ENCODE measurements at places on chromosomes 1 and 21.

DNA sequence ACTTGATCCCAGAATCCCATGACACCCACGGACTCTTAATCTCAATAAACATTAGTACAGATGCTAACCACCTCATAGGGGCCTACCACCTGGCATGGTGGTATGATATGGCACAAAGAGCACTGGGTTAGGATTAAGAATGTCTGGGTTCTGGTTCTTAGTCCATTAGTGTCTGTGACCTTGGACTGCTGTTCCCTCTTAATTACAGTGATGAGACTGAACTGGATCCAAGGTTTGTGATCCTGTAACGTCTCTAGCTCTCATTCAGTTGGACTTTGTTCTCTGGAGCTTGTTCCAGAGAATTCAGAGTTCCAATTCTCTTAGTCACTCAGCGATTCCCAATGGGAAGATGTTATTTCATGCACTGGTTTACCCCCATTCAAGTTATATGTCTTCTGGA, 23.6 kb upstream of the PIGC start:
- DNase-seq: no peak

DNA sequence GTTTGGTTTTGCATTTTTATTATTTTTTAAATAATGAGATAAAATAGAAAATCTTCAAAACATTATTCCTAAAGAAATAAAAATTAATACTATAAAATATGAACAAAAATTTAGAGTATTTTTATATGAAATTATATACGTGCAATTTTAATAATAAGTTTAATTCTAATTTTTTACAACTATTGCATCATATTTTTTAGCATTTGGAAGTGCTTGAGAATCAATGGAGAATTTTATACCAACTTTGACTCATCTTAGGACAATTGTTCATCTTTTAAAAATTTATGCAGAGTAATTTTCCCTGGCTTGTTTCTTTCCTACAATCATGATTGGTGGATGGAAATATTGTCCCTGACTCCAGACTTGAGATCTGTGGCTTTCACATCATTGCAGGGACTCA, 362.5 kb downstream of the MRPL39 start:
- DNase-seq: no peak

DNA sequence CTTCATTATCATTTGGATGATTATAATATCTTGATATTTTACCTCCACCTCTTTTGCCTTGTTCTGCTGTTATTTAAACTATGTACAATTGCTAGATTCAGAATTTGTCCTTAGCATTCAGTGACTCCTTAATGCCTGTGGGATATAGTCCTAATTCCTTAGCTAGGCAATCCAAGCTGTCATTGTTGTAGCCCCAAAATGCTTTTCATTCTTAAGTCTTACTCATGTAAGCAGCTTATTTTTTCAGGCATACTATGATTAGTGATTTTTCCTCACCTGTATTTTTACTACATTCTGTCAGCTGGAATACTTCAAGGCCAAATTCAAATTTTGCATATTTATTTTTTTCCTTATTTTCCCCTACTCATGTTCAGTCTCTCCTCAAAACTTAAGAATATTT, 13.4 kb downstream of the PKN2 start:
- no peak for DNase-seq

GRCh38 chr1:41870076-41870562, 48.6 kb downstream of the HIVEP3 start:
- DNase-seq: no peak

DNA sequence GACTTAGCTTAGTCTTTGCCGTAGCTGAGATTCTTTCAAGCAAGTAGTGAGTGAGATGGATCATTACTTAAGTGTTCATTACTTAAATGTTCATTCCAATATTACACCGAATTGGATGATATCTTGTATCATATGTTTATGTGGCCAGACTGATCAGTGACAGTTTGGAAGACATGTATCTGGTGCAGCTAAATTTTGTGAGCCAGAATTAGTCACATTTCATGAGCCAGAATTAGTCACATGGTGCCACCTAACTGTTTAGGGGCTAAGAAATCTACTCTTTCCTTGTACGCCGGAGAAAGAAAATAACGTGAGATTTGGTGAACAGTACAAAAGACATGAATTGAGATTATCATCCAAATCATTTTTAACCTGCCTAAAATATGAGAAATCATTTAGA, 355.6 kb downstream of the USP25 start:
- no peak for DNase-seq

- no peak for DNase-seq
Observed at GRCh38 chr21:46117586-46118315, 19.8 kb downstream of the COL6A2 start.

GRCh38 chr1:86245566-86246190, 89.1 kb upstream of the COL24A1 start:
- no peak for DNase-seq

DNA sequence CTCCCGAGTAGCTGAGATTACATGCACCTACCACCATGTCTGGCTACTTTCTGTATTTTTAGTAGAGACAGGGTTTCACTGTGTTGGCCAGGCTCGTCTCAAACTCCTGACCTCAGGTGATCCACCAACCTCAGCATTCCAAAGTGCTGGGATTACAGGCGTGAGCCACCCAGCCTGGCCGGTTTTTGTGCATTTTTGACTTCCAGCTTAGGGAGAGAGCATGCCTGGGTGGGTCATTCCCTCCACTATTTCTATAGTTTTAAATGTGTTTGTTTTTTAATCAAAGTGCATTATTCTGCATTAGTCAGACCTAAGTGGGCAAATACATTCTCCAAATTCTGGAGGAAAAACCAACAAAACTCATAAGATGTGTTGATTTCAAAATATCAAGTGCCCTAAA, 207.4 kb upstream of the NRIP1 start:
- DNase-seq: no peak

- no peak for DNase-seq
Observed at GRCh38 chr1:230979952-230980351, 1.1 kb downstream of the ARV1 start.

DNA sequence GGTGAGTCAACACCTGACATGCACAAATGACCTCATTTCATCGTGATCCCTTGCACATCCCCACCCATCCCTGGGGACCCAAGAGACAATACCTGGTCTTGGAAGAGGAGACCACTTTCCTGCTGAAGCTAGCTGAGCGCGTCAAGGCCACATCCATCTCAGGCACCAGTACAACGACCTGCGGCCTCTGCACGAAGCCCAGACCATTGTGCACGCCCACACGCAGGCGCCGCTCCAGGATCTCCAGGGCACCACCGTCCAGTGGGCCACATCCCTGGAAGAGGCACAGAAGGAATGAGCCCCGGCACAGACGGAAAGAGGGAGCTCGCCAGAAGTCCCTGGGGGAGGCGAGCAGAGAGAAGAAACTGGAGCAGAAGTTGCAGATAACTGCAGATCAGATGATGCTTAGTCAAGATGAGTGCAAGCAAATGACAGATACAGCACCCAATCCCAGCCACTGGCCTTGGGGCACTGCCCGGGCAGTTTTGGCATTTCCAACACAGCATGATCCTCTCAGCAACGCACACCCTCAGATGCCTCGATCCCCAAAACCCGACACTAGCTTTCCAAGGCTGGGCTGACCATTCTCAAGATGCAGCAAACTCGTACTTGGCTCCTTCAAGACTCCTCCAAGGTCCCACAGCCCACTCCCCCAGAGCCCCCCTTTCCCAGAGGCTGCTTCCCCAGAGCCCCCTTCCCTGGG, 44.1 kb downstream of the NPHP4 start:
- DNase-seq: no peak

DNA sequence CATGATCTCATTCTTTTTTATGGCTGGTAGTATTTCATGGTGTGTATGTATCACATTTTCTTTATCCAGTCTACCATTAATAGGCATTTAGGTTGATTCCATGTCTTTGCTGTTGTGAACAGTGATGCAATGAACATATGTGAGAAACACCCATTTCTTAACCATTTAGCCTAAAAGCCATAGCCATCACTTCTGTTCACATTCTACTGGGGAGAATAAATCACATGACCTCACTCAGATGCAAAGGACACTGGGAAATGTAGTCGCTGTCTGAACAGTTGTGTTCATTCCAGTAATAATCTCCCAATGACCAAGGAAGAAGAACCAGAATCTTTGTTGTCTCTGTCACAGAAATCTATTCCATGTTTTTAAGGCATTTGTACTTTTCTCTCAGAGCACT, 15.1 kb upstream of the PLA2G2E start:
- no peak for DNase-seq

GRCh38 chr1:221031458-221032203, 152.4 kb downstream of the HLX start:
- DNase-seq: no peak

- DNase-seq: no peak
Observed at GRCh38 chr1:103917795-103918194, 168.1 kb downstream of the AMY1C start.

- DNase-seq: no peak
Observed at GRCh38 chr1:94512816-94513215, 28.7 kb downstream of the F3 start.

DNA sequence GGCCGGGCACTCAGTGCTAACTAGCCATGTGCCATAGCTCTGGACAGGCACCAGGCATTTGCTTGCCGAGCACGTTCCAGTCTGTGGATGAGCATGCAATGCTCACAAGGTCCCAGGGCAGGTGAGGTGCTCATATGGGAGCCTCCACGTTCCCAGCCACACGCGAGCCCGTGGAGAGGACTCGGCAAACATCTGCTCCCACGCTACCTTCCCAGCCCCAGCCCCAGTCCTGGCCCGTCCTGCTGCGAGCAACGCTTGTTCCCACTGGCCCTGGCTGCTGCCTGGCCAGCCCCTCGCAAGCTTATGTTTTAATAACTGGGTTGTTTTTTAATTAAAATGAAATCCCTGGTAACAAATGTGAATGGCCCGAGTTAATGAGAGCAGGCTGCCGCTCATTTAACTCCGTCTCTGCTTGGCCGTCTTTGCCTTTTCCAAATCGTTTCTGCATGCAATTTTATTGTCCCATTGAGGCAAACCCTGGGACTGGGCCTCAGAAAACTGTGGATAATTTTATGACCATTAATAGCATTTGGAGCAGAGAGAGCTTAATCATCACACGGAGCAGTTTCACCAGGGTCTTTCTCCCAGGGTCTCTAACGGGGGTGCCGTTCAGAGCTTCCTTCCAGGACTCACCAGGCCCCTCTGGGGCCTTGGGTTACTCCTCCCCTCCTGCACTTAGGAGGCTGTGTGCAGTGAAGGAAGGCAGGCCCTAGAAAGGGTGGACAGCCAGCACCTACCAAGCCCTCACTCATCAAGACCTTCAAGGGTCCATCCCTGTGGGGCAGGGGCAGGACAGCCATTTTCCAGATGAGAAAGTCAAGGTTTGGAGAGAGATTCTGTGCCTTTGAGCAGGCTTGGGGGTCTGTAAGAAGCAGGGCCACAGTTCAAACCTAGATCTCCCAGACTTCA, 136.8 kb downstream of the GLIS1 start:
- DNase-seq: no peak

DNA sequence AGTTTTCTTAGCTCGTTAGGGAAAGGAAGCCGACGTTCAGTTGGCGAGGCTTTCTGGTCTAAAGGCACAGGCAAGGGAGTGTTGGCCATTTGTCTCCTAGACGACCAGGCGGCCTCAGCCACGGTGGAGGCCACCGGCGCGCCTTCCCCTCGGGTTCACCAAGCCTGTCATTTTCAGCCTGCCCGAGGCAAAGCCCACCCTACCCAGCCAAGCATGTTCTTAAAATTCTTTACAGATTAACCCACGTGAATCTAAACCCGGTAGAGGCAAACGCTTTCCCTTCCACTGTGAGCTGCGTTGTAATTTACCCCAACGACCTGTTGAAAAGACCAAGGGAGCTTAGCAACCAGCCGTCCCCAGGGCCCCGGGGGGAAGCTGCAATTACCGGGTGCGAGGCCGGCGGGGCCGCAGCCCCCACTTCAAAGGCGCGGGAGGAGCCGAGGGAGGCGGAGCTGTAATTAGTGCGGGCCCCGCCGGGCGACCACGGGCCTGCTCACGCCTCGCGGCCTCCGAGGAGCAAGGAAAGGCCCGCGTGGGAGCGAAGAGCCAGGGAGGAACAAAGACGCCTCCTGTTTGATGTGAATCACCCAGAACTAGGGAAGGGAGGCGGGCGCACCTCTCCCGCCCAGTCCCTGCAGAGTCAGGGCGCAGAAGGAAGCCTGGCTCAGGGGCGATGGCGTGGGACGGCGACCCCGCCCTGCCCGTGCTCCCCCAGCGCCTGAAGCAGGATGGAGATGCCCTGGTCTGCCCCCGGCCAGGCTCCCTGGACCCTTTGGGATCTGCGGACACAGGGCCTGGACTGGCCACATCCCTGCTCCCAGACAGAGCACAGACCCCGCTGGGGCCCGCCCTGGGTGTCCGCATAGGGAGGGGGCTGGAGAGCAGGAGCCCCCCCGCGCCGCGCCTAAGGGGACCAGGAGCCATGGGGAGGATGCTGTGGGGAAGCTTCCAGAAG, 12.1 kb upstream of the TSPEAR start:
- no peak for DNase-seq

DNA sequence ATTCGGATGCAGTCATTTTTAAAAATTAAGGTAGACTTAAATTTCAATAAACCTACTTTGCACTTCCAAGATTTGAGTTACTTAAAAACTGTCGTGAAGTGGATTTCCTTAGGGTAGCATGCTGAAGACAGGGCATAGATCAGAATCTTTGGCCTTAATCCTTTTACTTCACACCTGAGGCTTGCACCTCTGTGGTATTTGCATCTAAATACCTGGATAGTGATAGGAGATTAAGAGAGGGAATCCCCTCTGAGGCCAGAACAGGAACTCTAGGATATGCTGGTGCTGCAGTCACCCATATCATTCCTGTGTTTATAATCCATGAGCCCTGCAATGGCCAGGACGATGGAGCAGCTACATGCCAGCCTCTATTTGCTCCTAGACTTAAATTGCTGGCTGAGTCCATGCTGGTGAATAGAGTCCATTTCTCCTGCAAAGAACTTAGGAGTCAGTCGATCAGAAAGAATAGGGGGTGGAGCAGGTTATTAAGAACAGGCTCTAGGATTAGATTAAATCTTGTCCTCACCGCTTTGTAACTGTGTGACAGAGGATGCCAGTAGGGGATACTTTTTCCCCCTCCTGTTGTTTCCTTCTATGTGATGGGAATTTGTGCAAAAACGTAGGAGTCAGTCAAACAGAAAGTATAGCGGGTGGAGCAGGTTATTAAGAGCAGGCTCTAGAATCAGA, 333.6 kb downstream of the DUSP10 start:
- DNase-seq: no peak

DNA sequence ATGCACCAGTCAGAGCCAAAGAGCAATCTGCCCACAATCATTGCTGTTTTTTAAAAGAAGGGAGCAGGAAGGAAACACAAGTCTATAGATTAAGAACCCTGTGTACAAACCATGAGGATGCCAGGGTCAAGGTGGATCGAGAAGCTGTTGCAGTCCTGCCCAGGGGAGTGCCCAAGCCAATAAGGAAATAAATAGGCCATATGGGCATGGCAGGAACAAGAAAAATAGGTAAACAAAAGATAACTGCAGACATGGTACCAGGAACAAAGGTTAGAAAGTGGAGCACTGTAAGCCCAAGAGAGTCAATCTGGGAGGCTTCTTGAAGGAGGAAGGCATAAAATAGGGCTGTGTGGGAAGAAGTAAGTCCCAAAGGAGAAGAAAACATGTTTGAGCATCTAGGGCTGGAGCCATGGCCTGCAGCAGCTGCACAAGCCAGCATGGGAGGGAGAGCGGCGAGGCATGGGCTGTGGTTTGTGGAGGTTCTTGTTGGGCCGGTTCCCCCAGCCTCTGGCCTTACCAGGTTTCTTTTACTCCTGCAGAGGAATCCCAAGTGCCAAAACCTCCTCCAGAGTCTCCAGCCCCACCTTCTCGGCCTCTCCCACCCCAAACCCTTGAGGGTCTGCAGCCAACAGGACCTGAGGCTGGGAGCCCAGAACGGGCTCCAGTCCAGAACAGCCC, 13.6 kb downstream of the INAVA start:
- no peak for DNase-seq

Measured in stimulated activated CD8-positive, alpha-beta memory T cell treated with anti-CD3 and anti-CD28 coated beads, Interleukin-15, amount 100 ng/mL, for 24 hours (primary cell).